ENCODE measurements at places on chromosomes 11 and 22.

DNA sequence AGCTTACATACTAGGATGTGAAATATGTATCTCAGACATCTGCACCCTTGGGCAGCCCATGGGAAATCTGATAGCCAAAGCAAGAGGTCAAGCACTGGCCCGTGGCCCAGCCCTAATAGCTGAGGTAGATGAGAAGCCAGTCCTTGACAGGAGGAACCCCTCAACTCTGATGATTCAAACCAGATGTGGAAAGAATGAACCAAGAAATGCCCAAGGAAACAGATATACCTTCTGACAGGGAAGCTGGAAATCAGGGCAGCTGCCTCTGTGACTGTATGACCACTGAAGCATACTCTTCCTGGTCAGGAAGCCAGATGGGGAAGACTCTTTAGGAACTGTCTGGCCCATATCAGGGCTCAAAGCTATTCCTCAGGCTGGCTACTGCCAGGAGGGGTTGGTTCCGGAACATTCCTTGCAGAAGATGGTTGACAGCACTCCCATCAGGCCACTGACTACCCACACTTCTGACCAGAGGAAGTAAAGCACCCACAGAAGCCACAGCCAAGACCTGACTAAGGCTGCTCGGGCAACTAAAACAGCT is 124.2 kb downstream of the SWAP70 start:
- DNase-seq, result peak; percentile 60

DNA sequence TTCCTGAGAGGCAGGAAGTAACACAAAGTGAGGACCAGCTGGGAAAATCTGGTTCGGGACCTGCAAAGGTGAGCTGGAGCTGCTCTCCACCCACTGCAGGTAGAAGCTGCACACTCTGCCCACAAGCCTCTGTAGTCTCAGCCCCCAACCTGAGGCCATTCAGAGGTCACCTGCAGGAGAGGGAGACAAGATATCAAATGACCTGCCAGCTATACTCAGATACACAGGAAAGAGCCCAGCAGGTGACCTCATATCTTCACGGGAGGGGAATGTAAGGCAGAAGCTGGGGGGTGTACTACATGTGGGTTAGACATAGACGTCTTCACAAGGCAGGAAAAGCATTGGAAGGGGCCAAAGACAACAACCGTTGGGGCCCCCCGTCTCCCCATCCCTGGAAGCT is 86.1 kb downstream of the APIP start:
- DNase-seq, result no peak

DNA sequence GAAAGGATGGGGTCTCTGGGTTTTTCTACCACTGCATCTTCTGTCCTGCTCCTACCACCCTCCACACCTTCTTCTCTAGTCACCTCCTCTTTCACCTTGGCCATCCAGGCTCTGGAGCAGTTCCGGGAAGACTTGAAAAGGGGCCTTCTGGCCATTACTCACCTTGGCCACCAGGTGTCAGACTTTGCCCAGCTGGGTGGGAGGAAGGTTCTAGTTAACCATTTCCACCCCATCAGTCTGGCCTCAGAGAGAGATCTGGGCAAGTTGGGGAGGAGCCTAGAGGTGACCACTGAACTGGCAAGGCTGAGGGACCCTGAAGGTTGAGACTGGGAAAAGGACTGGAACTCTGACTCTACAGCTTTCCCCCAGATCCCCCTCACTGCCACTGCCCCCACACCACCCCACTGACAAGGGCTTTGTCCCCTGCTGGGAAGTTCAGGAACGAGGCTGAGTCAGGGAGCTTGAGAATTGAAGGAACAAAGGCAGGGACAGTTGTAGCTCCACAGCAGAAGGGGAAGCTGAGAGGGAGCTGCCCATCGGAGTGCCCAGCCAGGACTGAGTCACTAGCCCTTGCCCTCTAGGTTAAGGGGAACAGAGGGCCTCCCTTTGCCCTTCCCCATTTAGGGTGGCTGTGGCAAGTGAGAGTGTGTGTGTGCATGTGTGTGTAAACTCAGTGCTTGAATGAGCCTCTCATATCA is 3.7 kb upstream of the POLD4 start:
- DNase-seq, result peak; percentile 81

- DNase-seq, result peak; percentile 40
Observed at GRCh38 chr11:102287964-102288724, 29.1 kb upstream of the BIRC3 start.

DNA sequence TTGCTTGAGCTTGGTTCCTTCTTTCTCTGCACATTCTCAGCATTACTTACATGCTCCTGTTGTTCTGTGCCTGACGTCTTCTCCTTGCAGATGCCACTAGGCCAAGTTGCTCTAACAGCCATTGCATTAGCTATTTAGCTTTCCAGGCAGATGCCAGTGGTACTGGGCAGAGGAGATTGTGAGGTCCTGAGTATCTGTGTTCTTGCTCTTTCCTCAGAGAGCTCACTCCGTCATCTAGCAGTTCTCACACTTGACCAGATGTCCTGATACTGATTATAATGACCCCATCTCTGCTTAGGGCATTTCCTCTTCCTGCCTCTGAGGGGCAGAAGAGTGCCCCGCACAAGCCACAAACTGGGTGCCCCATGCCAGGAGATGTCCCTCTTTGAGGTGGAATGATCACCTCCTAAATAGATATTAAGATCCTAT is 30.7 kb downstream of the ARHGAP1 start:
- DNase-seq, result no peak

DNA sequence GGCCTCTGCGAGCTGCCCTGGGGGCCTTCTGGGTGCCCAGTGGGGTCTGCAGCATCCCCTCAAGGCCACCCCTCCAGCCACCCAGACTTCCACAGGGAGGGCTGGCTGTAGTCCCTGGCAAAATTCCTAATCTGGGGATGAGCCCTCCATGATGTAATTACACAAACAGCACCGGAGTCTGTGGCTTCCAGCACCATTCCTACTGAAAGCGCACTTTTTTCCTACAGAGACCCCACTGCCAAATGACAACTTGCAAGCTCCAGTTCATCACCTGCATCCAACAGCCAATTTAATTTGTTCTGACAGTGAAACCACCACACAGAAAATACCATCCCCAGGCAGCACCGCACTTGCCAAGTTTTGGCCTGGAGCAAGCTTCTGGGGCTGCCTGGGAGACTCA is 70.4 kb downstream of the TRMU start:
- DNase-seq, result peak; percentile 40

All from femur (tissue), 1 donor.